ENCODE measurements at places on chromosomes 12 and 14.

DNA sequence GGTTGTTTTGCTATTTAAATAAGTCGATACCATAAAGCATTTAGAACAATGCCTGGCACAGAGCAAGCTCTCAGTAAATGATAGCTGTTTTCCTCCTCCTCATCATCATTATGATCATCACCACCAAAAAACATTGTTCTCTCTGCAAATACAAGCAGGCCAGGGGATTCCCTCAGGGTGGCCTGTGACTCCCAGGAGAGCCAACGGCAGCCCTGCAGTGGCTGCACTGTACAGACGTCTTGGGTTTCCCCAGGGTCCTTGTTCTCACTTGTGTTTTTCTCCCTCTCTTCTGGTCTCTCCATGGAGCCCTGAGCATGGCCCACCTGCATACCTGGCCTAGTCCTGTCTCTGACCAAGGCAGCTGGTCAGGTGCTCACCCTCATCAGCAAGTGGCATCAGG is 290.9 kb upstream of the PWP1 start:
- no peak for DNase-seq

DNA sequence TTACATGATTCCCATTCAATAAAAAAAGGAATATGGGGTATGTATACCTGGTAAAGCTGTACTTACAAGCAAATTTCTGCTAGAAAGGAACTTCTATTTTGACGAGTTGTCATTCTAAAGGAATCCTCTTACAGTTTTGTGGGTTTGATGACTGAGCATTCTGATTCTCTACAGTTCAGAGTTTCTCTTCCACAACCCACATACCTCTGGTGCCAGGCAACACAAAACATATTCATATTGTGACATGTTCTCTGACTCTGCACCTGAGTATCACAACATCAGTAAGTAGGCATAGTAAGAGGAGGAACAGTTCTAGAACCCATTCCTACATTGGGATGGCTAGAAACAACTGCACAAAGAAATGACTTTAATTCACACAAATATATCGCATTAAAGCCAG is 636.6 kb downstream of the MED13L start:
- no peak for DNase-seq

DNA sequence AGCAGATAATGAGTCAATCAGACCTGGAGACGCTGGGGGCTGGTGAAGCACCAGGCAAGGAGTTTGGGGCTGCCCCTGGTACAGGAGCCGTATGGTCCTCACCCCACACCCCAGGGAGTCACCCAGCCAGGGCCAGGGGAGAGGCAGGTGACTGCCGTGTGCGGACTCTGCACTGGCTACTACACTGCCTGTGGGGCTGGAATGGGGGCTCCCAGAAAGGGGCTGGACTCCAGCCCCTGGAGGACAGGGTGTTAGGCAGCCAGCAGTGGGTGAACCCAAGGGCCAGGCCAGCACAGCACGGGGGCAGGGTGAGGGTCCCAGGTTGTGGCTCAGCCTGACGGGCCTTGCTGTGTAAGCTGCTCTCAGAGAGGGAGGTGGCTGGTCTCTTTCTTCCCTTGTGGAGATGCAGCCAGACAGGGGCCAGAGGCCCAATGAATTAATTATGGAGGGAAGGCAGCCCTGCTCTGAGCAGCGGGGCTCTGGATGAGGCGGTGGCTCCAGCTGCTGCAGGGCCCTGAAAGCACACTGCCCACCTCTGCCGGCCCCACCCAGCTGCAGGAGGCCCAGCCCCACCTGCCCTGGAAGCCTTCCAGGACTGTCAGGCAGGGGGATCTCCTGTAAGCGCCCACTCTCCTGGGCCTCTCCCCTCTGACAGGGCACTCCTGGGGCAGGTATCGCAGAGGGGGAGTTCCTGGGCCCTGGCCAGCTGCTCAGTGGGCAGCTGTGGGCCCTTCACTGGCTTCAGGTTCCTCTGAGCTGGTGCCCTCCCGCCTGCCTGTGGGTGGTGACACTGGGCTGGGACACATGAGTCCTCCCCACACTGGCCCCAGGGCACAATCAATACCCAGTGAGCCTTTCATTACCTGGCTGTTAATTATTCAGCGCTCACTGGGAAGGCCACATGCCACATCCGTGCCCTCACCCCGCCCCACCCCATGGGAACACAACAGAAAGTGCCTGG is 142.5 kb upstream of the C14orf180 start:
- DNase-seq = no peak

- no peak for DNase-seq
These were observed 181.2 kb upstream of the PRMT8 start for GRCh38 chr12:3309805-3310204.

DNA sequence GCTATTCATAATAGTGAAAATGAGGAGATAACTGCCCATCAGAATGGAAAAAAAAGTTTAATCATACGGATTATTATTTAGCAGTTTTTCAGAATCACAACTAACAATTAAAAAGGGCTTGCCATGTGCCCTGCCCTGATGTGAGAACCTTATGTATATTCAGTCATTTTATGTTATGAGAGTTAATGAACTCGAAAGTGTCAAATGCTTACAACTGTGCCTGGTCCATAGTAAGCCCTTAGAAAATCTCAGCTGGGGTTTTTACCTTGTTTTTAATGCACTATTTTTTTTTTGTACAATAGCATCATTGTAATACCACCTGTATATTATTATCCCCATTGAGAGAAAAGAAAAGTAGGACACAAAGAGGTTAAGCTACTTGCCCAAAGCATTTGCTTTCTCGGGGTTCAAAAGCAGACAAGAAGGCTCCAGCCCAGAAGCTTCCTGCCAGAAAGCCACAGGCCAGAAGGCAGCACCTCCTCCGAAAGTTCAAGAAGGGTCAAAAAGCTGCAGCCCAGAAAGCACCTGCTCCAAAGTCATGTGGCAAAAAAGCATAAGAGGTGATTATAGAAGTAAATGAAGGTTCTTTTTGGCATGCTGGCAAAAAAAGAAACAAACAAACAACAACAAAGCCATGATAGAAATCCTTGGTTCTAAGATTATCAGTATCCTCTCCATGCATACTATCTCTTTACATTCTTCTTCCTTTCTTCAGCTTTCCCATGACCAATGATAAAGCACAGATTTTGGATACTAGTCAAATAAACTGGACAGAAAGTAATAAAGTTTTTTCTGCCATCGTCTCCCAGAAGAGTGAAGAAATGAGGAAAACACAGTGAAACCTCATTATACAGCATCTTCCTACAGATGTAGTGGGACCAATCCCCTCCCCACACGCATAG is 59.1 kb upstream of the NAP1L1 start:
- DNase-seq = no peak

GRCh38 chr14:69716478-69717187 is 50.3 kb upstream of the SRSF5 start:
- DNase-seq = peak; percentile 39

DNA sequence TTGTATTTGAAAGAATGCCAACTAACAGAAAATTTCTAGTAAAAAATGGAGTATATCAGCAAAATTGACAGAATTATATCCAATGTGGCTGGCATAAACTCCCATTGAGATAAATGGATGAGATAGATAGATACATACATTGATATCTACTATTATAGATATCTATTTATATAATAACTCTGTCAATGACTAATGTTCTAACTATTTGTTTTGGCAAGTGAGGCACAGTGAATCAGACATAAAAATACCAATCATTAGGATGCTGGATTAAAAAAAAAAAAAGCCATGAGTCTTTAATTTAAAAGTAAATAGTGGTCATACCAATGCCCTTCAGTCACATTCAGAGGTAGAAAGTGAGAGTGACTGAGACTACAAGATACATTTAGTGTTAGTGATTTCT is 33.7 kb upstream of the GLIPR1 start:
- DNase-seq = no peak

All from activated naive CD8-positive, alpha-beta T cell treated with anti-CD3 and anti-CD28 coated beads, Interleukin-2, amount 50 U/mL, for 24 hours (primary cell).